ENCODE measurements at places on chromosomes 3 and 15. TPM values are rescaled to one million over a fixed set of nuclear protein-coding genes. Genes with fewer than 3 reads are reported as not detected.

The THSD4 gene
- total RNA-seq = 18.2 TPM

The APOD gene
- 55.0 TPM for total RNA-seq

DNA sequence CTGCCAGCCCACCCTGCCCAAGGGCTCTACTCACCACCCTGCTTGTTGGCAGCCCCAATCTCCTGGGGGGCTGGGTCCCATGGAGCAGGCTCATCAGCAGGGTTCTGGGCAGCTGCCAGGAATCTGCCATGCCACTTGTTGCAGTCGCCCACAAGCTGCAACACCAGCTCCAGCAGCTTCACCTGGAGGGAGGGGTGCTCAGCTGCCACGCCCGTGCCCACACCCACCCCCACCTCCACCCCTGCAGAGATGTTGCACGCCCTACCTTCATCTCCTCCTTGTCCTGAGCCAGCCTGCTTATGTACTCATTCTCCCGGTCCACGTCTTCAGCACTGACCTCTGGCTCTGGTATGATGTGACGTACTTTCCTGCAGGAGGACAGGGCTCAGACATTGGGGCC is 77.9 kb upstream of the C2CD4B start:
- H3K4me3 ChIP-seq = no peak overlapping the region
- no peaks in the 10 kb centered on the region for H3K36me3 ChIP-seq
- H3K27ac ChIP-seq = no peak overlapping the region
- no peak for DNase-seq
- H3K27me3 ChIP-seq = no peaks in the 10 kb centered on the region

GRCh38 chr15:86644339-86644738 is 564.7 kb downstream of the AGBL1 start:
- no peaks in the 10 kb centered on the region for H3K27me3 ChIP-seq
- no peak for DNase-seq
- H3K4me3 ChIP-seq = no peak overlapping the region
- no peaks in the 10 kb centered on the region for H3K36me3 ChIP-seq
- no peaks in the 10 kb centered on the region for H3K4me1 ChIP-seq
- no peak overlapping the region for H3K27ac ChIP-seq

- DNase-seq = peak; percentile 63
- no peaks in the 10 kb centered on the region for H3K4me1 ChIP-seq
- no peak overlapping the region for H3K27ac ChIP-seq
- H3K4me3 ChIP-seq = no peak overlapping the region
- H3K36me3 ChIP-seq = no peaks in the 10 kb centered on the region
- H3K27me3 ChIP-seq = no peaks in the 10 kb centered on the region
These were observed 95.4 kb downstream of the HCN4 start for GRCh38 chr15:73273181-73274002.

Measured in testis (tissue), 5 donors.